ENCODE measurements at places on chromosomes 2 and 18. TPM values are rescaled to one million over a fixed set of nuclear protein-coding genes. Genes with fewer than 3 reads are reported as not detected.

DNA sequence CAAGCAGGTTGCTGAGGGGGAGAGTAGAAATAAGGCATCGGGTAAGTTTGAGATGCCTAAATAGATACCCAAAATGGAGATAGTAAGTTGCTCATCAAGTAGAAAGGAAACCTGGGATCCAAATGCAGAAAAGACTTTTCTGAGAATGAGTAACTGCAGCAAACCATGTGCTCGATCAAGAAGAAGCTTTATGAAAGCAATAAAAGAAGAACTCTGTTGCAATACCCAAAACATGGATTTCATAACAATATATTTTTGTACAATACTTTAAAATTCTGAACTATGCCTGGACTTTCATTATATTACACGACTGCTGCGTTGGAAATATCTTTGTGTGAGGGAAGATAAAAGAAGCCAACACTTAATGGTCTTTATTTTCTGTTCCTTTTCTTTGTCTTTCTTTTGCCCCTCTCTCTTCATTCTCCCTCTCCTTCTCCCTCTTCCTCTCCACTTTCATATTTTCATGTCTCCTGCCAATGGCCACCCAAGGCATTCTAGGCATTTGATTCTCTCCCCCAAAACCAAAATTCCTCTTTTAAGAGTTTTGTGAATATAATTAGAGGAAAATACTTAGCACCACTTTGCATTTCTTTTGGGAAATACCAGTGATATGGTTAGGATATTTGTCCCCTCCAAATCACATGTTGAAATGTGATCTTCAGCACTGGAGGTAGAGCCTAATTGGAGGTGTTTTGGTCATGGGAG lies 257.6 kb downstream of the MREG start:
- DNase-seq = no peak

DNA sequence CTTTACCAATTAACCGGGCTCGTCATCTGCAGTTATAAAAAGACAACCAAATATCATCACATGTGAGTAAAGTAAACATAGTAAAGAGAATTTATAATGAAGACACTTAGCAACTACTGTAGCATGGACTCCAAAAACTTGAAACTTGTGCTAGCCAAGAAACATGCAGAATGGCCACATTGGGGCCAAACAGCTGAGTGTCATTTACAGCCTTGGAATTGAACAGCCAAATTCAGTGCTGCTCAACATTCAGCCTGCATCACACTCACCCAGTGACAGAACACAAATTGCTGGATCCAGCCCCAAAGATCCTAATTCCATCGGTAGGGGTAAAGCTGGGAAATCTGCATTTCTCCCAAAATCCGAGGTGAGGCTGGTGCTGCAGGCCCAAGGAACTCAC lies 224.8 kb upstream of the GYPC start:
- no peak for DNase-seq

DNA sequence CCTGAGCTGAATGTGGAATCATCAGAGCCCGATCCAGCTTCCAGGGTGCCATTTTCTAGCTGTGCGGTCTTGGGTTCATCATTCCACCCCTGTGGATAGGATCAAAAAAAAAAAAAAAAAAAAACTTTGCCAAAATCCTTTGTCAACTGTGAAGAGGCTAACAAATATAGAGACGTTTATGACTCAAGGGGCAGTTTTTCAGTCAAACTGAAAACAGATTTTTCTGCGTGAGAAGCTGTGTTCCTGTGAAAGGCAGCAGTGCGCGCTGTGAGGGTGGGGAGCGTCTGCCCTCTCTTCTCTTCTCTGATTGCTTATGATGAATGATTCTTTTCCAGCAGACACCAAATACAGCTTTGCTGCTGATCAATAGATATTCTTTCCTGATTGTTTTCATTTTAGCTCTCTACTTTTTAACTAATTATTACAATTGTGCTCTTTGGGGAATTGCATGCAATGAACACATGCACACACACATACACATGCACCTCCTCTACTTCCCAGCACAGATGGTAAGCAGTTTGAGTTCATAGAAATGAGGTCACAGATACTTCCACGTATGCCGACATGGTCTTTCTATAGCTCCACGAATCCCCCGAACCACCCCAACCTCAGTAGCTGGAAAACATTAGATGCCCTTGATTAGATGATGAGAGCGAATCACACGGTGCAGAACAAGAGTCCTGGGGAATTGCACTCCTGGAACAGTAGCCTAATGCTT lies 175.4 kb downstream of the NRP2 start:
- no peak for DNase-seq

GRCh38 chr2:63522950-63523349 lies 65.3 kb downstream of the WDPCP start:
- DNase-seq = no peak

- DNase-seq = peak; percentile 96
Observed at GRCh38 chr2:41966431-41966893, 81.4 kb upstream of the PKDCC start.

- no peak for DNase-seq
Observed at GRCh38 chr18:3140342-3140741, 79.4 kb downstream of the MYOM1 start.

- no peak for DNase-seq
Observed at GRCh38 chr2:21307037-21307436, 183.3 kb downstream of the TDRD15 start.

GRCh38 chr2:109405873-109406272 lies 207.9 kb downstream of the SEPTIN10 start:
- no peak for DNase-seq

DNA sequence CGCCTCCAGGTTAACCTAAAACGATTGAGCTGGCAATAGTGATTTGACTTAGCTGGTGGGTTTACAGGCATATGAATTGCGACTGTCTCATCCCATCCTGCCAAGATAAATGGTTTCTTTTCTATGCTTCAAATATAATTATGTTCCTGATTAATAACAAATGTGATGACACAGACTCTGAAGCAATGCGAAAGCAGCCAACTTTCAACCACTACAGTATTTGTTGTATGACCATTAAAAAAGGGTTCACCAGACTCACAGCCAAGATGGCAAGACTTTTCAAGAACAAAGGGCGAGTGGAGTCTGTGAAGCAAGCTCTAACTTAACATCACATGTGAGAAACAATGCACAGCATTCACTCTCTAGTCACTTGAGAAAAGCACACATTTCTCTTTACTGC lies 186.6 kb downstream of the PID1 start:
- DNase-seq = no peak

DNA sequence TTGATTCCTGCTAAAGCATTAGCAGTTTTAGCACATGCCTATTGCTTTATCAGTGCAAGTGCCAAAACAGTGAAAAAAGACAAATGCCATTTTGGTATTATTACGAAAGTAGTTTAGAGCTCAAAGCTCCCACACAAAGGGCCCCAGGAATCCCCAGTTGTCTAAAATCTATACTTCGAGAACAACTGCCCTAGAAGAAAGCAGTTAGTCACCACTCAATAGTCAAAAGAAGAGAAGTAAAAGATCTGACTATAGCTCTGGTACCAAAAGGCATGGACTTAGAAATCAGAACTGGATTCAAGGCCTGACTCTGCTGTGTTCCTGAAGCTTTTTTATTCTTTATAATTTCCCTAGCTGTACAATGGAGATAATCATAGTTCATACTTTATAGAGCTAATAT lies 21.8 kb downstream of the SCN3A start:
- DNase-seq = no peak

DNA sequence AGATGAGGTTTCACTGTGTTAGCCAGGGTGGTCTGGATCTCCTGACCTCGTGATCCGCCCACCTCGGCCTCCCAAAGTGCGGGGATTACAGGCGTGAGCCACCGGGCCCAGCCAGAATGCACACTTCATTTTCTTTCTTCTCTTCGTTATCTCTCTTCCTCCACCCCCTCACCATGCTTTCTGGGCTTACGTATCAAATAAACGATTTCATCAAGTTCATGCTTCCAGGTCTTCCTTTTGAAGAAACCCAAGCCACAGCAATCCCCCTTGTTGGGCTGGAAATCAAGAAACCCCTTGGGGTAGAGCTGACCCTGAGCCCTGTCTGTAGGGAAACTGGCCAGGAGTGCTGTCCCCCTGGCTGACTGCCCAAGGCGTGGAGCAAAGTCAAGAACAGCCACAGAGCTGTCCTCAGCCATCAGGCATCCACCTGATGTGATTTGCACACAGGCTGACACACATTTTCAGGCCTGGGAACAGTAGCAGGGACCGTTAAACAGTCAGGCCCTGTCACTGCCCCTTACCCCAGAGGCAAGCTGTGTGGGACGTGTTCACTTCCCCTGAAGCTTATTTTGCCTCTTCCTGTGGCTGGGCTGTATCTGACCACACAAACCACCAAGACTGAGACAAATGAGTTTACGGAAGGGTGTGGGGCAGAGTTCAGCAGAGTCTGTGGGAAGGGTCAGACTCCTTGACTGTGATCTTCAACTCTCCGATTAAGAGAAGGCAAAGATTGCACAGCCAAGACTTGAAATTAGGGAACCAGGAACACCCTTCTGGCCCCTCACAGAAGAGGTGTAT lies 15.1 kb upstream of the NMUR1 start:
- peak; percentile 95 for DNase-seq

DNA sequence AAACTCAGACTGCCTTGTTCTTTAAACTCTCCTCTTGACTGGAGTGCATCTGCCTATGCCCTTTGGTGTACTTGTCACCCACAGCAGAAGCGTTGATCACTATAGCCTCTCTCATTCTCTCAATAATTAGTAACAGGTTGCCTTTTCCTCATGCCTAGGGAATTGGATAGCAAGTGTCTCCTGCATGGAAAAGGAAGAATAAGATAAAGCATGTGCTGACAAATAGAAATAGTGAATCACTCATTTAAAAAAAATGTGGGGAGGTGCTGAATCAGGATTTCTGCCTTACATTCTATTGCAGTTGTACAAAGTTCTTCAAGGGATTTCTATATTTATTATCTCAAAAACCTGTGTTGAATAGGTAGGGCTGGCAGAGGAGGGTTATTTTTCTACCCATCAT lies 323.0 kb downstream of the TXNL1 start:
- DNase-seq = no peak

DNA sequence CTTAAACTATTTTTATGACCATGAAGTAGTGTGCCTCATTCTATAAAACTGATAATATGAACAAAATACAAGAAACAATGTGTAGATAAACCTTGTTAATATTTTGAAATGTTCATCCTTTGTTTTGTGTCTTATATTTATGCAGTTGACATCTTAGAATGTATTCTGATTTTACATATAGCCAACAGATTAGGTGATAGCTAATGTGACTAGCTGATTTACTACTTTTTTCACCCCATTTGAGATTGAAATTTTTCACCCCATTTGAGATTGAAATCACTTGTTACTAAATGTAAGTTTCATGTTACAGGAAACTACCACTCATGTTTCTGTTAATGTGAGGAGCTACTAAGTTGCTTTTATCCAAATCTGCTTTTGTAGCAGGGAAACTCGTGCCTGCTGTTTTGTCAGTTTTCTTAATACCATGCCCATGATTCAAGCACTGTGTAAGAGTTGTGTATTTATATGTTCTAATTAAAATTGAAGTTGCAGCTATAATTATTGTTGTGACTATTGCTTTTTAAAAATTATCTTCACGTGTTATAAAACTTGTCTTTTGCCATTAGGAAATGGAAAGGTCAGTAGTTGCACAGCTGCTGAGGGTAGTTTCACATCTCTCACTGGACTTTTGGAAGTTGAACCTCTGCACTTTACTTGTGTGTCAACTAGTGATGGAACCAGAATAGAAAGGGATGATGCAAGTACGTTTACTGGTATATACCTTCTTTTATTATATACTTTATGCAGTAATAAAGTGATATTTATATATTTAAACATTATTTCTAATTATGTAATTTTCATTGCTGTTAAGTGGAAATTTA lies 96.6 kb downstream of the BIRC6 start:
- DNase-seq = peak; percentile 20

GRCh38 chr18:52468496-52468895 lies 128.5 kb downstream of the DCC start:
- DNase-seq = no peak

- DNase-seq = no peak
Observed at GRCh38 chr2:73205611-73206010, 3.2 kb downstream of the NOTO start.

DNA sequence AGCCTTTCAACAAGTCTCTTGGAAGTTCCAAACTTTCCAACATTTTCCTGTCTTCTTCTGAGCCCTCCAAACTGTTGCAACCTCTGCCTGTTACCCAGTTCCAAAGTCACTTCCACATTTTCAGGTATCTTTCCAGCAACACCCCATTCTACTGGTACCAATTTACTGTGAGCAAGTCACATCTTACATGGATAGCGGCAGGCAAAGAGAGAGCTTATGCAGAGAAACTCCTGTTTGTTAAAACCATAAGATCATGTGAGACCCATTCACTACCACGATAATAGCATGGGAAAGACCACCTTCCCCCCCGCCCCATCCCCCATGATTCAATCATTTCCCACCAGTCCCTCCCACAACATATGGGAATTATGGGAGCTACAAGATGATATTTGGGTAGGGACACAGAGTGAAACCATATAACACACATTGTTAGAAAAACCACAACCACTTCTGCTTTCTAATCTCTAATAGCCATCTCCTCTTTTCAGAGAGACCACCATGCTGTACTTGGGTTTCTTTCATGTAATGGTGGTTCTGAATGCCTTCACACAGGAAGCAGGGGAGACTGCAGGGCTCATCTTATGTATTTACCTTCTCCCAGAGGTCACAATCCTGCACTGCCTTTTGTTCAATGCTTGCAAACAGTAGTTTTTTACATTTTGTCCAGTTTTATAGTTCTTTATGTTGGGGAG lies 46.0 kb upstream of the CALCRL start:
- DNase-seq = no peak

- no peak for DNase-seq
Observed at GRCh38 chr2:2769481-2770431, 438.7 kb upstream of the MYT1L start.

DNA sequence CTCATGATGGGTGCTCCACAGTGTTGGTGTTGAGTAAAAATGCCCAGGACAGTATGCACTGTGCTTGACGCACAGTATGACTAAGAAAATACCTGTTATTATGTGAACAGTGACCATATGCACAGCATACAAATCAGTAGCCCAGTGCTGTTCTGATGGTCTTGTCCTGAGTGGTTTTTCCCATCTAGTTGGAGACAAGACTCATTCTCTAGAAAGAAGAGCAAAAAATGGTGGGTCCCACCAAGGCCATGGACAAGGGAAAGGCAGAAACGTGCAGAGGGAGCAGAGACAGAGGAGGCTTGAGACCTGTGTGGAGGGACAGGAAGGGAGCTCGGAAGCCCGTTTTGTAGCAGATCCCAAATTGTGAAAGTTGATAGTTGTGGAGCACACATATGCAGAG lies 987 bp upstream of the SMIM21 start:
- DNase-seq = no peak

The CPO gene
- not detected for total RNA-seq

The HOXD4 gene
- 1.3 TPM for total RNA-seq

The DSG4 gene
- total RNA-seq = not detected

The ERLEC1 gene
- 45.5 TPM for total RNA-seq

The OTOS gene
- not detected for total RNA-seq
